ENCODE measurements at places on chromosomes 12 and 14.
A peak's percentile ranks its signal among the peaks of the same experiment; 100 is the strongest.

- no peak for DNase-seq
These were observed 55.7 kb upstream of the OVCH1 start for GRCh38 chr12:29552994-29553748.

DNA sequence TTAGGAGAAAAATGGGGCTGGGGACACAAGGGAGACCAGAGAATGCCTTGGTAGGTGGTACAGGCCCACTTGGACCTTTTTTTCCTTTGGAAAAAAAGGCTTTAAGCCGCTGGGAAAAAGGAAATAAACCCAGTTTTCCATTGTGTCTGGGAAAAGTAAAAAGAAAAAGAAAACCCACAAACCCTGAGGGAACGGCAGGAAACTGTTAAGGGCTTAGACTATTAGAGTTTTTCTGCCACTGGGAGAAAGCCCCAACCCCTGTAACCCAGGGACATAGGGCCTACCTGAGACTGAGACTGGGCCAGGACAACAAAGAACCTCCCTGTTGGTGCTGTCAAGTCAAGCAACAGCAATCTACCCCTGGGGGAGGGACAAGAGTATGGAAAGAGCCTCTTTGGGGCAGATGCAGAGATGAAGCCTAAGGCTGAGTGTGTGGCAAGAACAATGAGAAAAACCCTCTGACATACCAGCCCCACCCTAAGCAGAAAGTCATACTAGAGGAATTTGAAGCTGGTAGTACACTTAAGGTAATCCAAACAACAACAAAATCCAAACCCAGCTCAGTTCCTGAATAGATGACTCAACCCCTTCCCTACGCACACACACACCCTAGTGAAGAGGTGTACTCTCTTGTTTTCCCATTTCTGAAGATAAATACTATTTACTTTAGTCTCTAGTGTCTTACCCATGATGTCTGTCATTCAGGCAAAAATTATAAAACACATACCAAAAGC is 22.8 kb downstream of the ATF1 start:
- DNase-seq = peak; percentile 3

DNA sequence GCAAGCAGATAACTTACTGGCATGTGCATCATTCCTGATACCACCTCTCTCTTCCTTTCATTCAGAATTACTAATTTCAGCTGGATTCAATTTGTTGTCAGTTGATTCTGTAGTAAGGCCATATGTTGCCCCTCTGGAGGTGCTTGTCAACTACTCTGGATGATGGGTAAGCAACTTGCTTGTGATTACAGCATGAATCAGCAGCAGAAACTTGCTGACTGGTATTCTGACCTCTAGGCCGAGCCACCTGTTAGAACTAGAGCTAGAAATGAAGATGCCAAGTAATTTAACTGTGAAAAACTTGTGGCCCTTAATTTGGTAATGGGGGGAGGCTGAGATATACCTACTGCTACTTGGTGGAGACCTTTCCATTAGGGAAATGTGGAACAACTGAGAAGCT is 5.1 kb downstream of the RNF10 start:
- DNase-seq = no peak

- DNase-seq = no peak
These were observed 2.9 kb downstream of the RAD52 start for GRCh38 chr12:946631-947030.

- DNase-seq = no peak
These were observed 668.9 kb downstream of the AACS start for GRCh38 chr12:125734137-125734536.

DNA sequence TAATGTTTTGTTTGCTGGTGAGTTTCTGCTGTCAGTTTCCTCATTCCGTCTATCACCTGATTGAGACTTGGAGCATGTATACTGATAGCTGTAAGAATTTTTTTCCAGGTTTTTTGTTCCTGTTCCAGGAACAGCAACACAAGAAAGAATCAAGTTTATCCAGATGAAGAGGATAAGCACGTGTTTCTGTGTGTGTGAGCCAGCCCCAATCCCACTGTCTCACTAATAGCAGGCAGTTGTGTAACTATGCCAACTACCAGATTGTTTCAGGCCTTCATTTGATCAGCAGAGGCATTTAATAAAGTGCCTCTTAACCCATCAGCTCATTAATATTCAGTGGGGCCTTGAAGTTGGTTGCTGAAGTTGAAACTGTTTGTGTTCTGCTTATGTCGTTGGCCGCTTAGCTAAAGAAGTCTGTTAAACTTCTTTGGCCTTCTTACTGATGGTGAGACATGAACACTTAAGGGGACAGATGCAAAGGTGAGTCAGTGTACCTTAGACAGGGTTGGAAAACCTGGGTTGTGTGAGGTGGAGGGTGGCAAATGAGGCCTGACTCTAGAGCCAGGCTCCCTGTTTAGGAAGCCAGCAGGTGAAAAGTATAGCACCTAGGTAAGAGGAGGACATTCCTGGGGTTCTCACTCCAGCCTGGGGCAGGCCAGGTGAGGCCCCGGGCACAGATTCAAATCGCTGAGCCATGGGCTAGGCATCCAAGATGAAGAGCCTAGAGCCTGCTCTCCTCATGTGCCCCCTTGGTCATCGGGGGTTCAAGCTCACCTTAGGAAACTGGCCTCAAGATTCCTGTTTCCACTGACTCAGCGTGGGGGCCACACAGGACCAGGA is 3.7 kb downstream of the ANKRD13A start:
- no peak for DNase-seq

DNA sequence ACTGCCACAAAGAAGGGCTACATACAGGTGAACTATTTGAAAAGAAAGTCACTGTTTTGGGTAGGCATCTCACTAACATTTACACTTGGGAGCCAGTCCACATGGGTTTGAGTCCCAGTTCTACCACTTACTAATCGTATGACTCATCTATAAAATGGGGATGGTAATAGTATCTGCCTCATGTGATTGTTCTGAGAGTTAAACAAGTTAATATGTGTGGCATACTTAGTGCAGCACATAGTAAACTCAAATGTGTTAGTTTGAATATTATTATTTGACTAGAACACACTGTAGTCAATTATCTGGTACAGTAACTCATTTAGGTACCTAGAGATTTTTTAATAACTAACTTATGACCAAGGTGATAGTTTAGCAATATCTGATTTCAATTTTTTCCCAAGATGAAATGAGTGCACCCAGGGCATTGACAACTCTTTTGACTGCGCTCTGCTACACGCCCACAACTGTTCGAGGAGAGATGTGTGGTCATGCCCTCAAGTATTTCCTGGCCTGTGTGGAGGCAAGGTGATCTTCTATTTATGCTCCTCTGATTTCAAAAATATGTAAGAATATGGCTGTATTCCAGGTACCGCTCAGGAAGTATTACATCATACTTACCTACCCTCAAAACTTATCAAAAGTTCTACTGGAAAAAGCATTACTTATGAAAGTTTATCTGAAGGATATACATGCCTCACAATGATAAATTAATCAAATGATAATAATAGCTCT is 210.6 kb upstream of the EGLN3 start:
- DNase-seq = no peak

DNA sequence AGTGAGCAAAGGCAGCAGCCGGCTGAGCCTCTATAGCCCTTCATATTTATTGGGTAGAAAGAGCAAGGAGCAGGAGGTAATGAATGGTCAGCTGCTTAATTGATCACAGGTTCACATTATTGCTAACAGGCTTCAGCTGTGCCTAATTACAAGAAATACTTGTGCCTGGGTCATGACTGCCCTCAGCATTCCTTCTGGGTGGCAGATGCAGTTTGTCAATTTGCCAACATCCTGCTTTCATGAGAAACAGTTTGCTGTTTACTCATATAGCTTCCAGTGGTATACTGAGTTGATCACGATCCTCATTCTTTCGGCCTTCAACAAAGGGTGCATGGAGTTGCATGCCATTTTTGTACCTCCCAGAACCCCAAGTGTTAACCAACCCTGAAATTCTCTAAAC is 81.0 kb upstream of the PLEKHG7 start:
- DNase-seq = no peak

GRCh38 chr14:77584809-77585208 is 31.6 kb downstream of the SPTLC2 start:
- no peak for DNase-seq

- no peak for DNase-seq
These were observed 43.4 kb downstream of the WDR20 start for GRCh38 chr14:102182936-102183619.

DNA sequence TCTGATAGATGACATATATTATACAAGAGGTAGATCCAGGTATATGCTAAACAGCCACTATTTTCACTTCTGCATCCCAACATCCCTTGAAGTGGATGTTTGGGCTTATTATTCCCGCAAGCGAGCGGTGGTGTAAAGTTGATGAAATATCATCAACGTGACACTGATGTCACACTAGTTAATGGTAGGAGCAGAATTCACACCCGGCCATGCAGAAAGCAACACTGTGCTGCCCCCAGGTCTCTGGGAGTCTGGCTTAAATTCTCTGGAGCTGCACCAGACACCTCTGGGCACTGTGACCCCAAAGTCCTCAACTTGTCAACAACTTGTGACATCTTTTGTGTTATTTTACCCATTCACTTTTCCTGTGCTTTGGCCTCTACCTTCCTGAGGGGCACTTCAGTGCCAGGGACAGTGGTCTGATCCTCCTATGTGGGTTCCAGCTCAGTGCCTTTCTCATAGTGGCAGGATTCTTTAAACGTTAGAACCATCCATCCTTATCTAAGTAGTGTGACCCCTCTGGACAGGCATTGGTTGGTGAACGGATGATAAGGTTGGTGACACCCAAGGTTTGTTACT is 952 bp downstream of the DRAM1 start:
- no peak for DNase-seq

DNA sequence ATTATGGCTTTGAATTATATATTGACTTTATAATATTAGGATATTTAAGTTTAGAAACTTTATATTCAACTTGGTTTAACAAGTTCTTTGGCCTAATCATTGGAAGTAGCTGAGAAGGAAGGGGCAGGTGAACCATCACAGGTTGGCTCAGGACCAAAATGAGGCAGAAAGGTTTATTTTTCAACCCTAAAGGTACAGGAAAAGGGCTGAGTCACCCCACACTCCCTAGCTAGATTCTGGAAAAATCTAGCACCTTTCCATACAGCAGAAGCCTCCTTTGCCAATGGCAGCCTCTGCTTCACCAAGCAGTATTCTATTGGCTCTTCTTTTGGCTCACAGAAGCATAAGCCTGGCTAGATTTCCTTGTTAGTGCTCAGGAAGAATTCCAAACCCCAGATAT is 19.3 kb upstream of the MED6 start:
- no peak for DNase-seq

DNA sequence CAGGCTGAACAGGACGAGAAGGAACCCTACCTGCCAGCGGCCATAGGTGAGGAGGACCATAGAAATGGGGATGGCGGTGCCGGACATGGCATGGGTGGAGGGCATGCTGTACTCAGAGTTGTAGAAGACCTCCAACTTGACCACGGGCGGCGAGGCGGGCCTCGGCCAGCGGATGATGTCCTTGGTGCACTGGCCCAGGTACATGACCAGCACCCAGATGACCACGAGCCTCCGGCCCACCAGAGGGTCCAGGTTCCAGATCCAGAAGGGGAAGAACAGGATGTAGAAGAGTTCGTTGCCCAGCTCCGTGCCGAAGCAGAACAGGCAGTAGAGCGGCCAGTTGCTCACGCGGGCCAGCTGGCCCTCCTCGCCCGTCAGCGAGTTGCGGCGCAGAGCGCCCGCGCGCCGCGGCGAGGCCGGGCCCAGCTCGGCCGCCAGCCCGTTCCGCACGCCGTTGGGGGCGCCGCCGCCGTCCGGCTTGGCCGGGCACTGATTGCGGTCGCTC is 582 bp downstream of the SGPP1 start:
- peak; percentile 64 for DNase-seq

DNA sequence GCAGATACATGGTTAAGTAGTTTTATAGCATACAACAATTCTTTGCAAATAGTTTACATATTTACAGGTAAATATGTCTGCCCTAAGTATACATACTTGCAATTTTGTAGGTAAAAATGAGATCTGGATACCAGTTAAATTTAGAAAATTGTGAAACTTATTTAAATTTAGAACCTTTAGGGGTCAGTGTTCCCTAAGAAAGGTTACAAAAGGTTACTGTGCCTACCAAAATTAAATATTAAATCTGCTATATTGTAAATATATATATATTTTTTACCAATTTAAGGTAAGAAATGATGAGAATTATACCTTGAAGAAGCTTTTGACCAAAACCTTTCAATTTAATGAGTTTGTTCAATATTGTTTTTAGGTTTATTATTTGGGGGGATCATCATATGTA is 54.0 kb downstream of the MIPOL1 start:
- no peak for DNase-seq

GRCh38 chr12:85740186-85740585 is 96.0 kb downstream of the RASSF9 start:
- DNase-seq = peak; percentile 59

GRCh38 chr12:105235281-105235731 is 668 bp downstream of the APPL2 start:
- DNase-seq = peak; percentile 32

- no peak for DNase-seq
These were observed 218.5 kb downstream of the RPS29 start for GRCh38 chr14:49367696-49368095.

DNA sequence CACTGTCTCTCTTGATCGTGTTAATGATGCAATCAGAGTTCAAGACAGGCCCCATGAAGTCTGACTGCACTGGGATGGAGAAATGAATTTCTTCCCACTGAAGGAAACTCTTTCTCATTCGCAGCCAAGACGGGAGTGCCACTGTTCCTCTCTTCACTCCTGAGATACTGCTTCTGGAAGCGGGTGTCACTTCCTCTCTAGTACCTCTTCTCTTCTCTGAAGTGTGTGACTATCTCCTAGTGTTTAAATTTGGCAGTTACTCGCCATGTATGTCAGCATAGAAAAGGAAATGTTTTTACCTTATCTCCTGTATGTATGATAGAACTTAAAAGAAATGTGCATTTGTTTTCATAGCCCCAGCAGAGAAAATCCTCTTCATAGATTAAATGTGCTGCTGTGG is 215.2 kb downstream of the ANO6 start:
- DNase-seq = no peak

GRCh38 chr12:21129906-21130305 is 1.1 kb upstream of the SLCO1B1 start:
- no peak for DNase-seq

DNA sequence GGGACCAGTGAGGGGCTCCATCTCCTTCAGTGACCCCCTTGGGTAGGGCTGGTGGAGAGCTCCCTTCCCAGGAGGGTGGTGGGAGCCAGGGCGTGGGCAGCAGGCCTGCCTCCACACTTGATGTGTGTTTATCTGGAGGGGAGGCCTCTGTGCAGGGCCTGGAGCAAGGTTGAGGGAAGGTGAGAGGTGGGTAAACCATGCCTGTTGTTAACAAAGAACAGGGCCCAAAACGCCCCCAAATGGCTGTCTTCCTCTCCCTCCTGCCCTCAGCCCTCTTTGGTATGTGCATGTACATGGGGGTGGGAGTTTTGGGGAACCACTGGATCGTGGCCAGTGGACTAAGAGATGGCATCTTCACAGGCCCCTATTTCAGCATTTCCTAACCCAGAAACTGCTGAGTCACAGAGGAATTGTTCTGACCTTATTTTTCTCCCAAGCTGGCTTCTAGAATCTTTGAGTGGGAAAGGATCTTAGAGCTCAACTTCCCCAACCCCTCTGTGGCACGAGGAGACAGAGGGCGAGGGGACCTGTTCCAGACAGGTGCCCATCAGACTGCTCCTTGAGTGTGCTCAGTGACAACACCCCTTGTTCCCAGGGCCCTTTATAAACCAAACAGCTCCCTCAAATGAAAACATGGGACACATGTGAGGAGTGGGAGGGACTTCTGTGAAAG is 3.6 kb downstream of the SLC48A1 start:
- DNase-seq = no peak

Data from tongue (tissue), 3 donors.